Activated CD4-positive, alpha-beta T cell treated with anti-CD3 and anti-CD28 coated beads, Interleukin-2, amount 50 U/mL, for 24 hours (primary cell): ENCODE measurements at places on chromosomes 6 and 20.

GRCh38 chr6:14734052-14734415 lies 511.8 kb upstream of the JARID2 start:
- DNase-seq = no peak

DNA sequence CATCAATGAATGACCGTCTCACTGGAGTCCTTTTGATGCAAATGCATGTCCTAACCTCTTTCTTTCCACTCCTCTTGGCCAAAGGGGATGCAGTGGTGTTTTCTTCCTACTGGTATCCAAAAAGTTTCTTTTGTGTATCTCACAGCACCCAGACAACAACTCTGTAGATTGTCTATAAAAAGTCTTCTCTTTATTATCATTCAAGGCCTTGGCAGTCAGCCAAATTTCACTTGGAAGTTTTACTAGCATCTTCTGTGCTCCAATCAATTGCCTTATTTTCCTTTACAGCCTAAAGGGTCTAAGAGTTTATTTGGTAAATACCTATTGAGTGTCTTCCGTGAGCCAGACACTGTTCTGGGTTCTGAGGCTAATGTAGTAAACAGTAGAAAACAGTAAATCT lies 150.2 kb upstream of the RNF217 start:
- DNase-seq = no peak

- no peak for DNase-seq
Measured at GRCh38 chr20:7240490-7240889, 473.0 kb downstream of the BMP2 start.

GRCh38 chr20:48609491-48609978 lies 218.3 kb downstream of the PREX1 start:
- no peak for DNase-seq

GRCh38 chr6:101516578-101516977 lies 123.1 kb downstream of the GRIK2 start:
- DNase-seq = no peak

GRCh38 chr20:5078399-5078958 lies 41.3 kb downstream of the PCNA start:
- peak; percentile 38 for DNase-seq

DNA sequence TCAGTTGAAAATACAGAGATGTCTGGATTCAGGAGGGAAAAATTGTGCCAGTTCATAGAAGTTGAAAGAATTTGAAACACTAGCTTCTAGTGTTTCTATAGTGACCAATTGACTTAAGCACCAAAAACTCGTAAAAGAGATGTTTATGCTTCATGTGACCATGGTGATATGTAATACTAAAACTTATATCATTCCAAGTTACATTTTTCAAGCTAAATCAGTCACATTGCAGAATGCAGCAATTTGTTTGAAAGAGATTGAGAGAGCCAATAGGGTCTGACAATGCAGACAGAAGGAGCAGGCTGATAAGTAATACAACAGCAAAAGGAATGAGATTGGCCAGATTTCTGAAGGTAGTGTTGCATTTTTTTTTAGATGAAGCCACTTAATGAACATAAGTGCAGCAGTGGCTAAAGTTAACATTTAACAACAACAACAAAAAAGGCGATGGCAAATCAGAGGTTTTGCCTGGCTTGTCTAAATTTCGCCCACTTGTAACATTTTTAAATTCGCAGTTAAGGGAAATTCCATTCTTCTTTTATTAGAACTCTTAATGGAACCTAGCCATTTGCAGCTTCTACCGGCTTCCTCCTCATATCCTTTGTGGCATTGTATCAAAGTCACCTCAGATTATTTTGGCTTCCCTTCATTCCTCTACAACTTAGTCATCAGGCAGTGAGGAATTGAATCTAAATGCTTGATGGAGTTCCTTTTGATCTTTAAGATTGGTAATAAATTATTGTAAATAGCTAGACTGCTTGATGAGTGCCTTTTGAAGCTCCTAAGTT lies 484.0 kb upstream of the SOX4 start:
- no peak for DNase-seq

DNA sequence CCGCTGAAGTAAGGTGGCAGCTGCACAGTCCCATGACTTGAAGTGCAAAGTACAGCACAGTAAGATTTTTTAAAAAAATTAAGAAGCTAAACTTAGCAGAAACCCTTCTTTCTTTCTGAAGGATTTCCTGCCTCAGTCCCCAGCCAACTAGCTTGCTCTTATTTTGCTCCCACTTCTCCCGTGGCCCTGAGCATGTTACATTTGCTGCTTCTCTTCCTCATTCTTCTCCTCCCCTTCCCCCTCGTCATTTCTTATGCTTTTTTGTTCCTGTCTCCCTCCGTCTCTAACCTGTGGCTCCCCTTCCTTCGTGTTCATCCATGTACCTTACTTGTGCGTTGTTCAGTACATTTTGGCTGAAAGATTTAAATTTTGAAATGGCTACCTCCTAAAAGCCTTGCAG lies 123.0 kb downstream of the SASH1 start:
- DNase-seq = no peak

- no peak for DNase-seq
Measured at GRCh38 chr20:52429029-52429428, 237.4 kb upstream of the ZFP64 start.

GRCh38 chr6:16600701-16601100 lies 160.6 kb downstream of the ATXN1 start:
- DNase-seq = no peak

- no peak for DNase-seq
Measured at GRCh38 chr20:17816804-17817587, 117.2 kb downstream of the BANF2 start.

DNA sequence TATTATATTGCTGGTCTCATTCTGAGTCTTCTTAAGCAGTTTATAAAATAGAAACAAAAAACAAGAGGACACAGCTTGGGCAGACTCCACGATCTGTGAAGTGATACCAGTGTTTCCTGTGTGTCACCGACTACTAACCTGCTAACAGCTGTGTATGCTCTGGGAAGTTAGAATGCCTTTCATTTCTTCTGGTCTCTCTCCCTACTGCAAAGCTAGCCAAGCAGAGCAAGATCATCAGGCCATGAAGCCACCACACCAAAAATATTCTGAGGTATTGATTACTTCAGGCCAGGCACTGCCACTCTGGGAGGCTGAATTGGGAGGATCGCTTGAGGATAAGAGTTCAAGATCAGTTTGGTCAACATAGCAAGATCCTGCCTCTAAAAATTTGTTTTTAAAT lies 46.9 kb upstream of the SMIM29 start:
- no peak for DNase-seq

DNA sequence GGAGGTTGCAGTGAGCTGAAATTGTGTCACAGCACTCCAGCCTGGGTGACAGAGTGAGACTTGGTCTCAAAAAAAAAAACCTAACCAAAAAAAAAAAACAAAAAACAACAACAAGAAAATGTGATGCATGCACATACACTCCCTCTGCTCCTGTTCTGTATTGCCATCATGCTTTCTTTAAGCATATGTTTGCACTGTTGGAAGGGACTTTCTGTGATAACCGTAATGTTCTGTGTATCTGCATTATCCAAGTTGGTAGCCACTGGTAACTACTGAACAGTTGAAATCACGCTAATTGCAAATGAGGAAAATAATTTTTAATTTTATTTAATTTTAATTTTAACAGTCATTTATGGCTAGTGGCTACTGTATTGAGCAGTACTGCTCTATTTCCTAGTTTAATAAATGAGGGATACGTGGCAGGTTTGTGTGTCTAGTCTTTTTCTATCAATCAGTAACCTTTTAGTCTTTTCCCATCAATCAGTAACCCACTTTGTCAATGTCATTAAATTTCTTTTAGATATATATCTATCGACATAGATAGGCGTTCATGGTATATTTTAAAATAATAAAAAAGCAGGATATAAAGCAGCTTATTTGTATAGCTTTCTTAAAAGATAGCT lies 135.6 kb downstream of the ASCC3 start:
- no peak for DNase-seq

GRCh38 chr20:34546751-34547181 lies 11.8 kb upstream of the MAP1LC3A start:
- no peak for DNase-seq

DNA sequence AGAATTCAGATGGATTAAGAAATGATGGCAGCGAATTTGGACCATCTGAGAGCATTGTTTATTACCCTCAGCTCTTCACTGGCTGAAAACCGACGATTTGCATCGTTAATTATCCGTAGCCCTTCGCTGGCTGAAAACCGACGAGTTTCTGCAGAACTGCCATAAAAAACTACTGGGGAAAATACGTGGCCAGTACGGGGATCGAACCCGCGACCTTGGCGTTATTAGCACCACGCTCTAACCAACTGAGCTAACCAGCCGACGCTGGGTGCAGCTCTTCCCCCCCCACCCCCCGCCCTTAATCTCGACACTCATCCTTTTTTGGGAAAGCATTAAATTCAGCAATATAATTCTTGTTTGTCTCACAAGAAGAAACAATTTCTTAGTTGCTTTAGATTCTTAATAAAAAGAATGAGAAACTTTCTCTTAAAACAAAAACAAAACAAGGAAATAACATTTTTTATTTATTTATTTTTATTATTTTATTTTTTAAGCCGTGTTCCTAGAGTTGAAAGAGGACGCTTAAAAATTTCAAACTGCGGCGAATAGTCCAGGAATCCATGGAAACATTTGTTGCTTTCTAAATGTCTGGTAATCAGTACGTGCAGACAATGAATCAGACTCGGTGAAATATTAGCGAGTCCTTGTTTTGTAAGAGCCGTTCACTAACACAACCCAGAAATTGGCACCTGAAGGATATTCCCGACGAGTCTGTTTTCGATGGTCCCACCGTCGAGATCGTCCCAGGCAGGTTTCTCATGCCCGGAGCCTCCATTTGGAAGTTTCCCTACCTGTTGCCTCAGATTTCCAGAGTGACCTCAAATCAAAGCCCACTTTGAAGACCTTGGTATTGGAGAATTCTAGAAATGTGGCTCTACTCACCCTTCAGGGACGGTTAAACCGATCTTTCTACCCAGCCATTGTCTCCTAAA lies 27.8 kb downstream of the PRSS16 start:
- DNase-seq = no peak

GRCh38 chr6:74434171-74434570 lies 738.2 kb downstream of the CD109 start:
- DNase-seq = no peak

DNA sequence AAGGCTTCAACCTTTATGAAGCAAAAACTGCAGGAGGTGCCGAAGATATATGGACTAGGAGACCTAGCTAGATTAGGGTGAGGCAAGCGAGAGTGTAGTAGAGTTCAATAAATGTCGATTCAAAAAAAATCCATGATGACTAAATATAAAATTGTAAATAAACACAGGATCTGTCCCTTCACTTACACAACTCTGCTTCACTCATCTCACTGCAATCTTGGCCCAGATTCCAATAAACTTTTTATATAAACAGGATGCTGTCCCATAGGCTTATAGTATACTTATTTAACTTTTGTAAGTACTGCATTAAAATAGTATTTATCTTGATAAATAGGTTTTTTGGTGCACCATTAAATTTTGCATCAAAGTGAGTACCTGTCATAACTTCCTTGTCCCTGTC lies 648.4 kb upstream of the NRSN1 start:
- no peak for DNase-seq

- no peak for DNase-seq
Measured at GRCh38 chr6:157488716-157489118, 107.7 kb downstream of the ZDHHC14 start.

- DNase-seq = no peak
Measured at GRCh38 chr20:63090052-63090451, 83.3 kb upstream of the BHLHE23 start.

DNA sequence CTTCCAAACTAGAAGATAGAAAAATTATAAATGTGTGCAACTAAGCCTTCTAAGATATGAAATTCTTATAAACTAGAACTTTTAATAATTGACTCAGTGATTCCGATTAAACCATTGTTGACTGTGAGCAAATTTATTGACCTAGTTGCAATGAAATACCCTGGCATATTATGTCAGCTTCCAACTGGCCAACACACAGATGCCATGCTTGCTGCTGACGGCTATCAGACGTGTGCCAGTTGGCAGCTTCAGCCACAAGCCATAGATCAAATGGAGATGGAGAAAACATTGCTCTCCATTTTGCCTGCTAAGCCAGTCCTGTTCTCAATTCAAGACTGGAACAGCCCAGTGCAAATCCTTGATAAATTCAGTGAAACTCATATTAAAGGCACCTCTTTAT lies 101.7 kb upstream of the HDGFL1 start:
- DNase-seq = no peak

DNA sequence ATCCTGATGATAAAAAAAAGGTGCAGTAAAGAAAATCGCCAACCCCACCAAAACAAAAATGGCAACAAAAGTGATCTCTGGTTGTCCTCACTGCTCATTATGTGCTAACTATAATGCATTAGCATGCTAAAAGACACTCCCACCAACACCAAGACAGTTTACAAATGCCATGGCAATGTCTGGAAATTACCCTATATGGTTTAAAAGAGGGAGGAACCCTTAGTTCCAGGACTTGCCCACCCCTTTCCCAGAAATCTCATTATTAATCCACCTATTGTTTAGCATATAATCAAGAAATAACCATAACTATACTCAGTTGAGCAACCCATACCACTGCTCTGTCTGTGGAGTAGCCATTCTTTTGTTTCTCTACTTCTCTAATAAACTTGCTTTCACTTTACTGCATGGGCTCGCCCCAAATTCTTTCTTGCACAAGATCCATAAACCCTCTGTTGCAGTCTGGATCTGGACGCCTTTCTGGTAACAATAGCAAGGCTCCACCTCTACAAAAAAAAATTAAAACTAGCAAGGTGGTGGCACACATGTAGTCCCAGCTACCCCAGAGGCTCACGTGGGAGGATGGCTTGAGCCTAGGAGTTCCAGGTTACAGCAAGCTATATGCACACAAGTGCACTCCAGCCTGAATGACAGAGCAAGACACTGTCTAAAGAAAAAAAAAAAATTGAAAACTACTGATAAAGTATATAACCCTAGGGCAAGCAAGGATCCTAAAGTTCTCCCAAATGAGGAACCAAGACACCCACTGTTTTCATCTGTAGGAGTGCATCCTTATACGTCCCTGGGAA lies 278.8 kb upstream of the JARID2 start:
- no peak for DNase-seq

- DNase-seq = no peak
Measured at GRCh38 chr6:106533054-106533453, 96.2 kb downstream of the RTN4IP1 start.

- peak; percentile 10 for DNase-seq
Measured at GRCh38 chr20:45798935-45799642, 7.3 kb downstream of the DNTTIP1 start.

GRCh38 chr6:117483004-117483644 lies 650 bp downstream of the DCBLD1 start:
- DNase-seq = no peak

DNA sequence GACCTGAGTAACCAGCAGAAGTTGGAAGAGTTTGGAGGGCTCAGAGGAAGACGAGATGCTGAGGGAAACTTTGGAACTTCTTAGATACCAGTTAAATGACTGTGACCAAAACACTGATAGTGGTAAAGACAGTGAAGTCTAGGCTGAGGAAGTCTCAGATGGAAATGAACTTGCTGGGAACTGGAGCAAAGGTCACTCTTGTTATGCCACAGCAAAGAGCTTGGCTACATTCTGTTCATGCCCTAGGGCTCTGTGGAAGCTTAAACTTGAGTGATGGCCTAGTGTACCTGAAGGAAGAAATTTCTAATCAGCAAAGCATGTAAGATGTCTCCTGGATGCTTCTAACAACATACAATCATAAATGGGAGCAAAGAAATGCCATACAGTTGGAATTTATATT lies 24.7 kb downstream of the WDR27 start:
- no peak for DNase-seq
